ENCODE measurements at places on chromosomes 13 and 19.

- peak; percentile 26 for DNase-seq
Observed at GRCh38 chr19:51020988-51021651, 1.6 kb upstream of the KLK10 start.

DNA sequence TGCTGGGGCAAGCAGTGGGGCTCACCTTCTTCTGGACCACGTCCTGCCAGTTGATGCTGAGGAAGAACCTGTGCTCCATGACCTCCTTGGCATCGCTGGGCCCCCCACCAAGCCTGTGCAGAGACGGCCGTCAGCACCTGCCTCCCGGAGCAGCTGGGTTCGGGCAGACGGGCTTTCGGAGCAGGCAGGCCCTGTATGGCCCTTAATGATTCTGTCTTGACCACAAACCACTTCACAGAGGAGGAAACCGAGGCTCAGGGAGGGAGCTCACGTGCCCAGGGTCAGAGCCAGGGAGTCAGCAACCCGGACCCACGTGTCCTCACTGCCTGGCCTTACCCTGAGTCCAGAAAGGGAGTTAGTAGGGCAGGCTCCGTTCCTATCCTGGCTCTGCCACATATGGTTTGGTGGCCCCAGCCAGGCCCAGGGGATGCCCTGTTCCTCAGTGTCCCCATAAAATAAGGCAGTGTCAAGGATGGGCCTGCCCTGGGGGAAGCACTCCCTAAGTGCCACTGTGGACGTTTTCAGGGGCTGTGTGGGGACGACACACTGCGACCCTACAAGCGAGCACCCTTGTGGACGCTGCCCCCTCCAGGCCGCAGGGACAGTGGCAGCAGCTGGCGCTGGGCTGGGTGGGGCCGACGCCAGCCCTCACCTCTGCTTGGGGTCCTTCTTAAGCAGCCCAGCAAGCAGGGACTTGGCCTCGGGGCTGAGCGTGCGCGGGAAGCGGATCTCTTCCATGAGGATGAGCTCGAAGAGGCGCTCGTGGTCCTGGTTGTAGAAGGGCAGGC lies 8.9 kb upstream of the CCNP start:
- no peak for DNase-seq

GRCh38 chr19:54128796-54129616 lies 8.6 kb upstream of the CNOT3 start:
- no peak for DNase-seq

DNA sequence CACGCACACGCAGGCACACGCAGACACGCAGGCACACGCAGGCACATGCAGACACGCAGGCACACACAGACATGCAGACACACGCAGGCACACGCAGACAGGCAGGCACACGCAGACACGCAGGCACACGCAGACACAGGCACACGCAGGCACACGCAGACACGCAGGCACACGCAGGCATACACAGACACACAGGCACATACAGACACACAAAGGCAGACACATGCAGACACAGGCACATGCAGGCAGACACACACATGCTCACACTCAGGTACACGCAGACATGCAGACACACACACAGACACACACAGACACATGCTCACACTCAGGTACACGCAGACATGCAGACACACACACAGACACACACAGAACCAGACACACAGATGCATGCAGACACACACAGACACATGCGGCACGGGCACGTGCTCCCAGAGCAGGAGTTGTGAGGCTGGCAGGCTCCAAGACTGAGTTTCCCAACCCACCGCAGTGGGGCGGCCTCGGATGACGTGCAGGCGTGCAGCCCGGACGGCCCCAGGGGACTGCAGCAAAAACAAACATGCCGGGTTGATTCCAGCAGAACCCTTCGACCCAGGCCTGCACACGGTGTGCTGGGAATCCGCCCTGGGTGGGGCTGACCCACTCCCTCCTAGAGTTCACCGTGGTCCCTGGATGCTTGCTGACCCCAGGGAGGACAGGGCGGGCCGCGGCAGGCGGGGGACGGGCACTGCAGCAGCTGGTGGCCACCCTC lies 100.0 kb downstream of the GADD45B start:
- DNase-seq = no peak

DNA sequence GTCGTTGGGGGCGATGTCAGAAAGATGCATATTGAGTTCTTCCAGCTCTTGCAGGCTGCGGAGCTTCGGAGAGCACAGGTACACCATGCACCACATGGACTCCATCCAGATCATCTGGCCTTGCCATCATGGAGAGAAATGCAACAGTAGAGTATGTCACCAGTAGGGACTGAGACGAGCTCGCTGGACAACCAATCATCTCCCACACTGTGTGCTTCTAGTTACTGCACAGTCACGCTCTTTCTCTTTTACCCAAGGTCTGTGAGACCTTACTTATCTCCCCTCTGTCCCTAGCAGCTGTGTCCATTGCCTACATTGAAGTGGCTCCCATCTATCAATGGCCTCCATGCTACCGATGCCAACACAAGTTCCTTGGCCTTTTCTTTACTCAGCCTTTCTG lies 90.5 kb downstream of the C13orf42 start:
- DNase-seq = no peak

DNA sequence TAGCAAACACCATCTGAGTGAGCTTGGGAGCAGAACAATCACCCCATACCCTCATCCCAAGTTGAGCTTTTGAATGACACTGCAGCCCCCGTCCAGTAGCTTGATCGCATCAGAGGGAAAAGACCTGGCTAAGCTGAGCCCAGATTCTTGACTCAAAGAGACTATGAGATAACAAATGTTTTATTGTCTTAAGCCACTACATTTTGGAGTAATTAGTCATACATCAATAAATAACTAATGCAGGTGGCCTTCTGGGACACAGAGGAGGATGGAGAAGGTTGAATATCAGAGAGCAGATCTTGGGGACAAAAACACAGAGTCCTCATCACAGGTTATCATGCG lies 24.6 kb upstream of the IGSF23 start:
- DNase-seq = no peak

DNA sequence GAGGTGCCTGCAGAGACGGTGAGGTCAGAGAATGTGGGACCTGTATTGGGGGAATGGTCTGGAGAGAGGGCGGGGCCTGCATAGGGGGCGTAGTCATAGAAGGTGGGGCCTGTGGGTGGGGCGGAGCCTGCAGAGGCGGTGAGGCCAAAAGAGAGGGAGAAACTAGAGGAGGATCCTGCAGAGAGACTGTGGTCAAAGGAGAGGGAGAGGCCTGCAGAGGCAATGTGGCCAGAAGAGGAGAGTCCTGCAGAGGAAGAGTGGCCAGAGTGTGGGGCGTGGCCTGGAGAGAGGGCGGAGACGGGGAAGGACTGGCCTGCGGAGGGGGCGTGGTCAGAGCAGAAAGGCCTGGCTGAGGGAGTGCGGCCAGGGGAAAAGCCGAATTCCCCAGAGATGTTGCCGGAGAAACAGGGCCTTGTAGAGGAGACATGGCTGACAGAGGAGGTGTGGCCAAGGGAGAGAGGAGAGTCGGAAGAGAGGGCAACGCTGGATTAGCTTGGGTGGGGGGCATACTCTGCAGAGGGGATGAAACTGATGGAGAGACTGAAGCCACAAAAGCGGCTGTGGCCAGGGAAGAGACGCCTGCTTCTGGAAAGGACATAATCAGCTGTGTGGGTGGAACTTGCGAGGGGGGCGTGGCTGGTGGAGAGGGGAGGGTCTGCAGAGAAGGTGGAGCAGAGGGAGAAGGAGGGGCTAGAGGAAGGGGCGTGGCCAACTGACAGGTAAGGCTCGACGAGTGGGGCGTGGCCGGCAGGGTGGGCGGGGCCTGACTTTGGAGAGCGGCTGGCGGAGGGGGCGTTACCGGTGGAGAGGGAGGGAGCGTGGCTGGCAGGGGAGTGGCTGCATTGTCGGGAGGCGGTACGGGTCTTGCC lies 2.5 kb downstream of the PRR36 start:
- DNase-seq = peak; percentile 89

DNA sequence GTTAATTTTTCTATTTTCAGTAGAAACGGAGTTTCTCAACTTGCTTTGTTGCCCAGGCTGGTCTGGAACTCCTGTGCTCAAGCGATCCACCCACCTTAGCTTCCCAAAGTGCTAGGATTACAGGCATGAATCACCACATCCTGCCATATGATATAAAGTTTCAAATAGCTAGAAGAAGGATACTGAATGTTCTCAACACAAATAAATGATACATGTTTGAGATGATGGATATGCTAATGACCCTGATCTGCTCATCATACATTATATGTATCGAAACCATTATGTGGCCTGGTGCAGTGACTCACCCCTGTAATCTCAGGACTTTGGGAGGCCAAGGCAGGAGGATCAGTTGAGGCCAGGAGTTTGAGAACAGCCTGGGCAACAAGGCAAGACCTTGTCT lies 11.5 kb downstream of the CIB3 start:
- no peak for DNase-seq

DNA sequence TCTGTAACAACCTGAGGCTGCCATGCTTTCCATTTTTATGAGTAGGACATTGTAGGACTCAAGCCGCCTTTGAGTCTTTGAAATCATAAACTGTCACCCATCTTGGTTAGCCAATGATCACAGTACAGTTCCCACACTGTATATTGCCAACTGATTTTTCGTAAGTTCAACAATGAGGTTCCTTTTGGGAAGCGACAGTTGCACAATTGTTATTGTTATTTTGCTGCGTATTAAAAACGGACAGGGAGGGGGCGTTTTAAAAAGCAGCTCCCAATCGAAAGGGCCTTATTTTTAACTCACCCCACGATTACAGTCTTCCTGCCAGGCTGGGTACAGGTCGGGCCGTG lies 601 bp downstream of the SLC46A3 start:
- DNase-seq = no peak

GRCh38 chr13:74204602-74205312 lies 70.6 kb upstream of the KLF12 start:
- no peak for DNase-seq

GRCh38 chr13:36883824-36884223 lies 36.2 kb downstream of the SMAD9 start:
- DNase-seq = no peak

DNA sequence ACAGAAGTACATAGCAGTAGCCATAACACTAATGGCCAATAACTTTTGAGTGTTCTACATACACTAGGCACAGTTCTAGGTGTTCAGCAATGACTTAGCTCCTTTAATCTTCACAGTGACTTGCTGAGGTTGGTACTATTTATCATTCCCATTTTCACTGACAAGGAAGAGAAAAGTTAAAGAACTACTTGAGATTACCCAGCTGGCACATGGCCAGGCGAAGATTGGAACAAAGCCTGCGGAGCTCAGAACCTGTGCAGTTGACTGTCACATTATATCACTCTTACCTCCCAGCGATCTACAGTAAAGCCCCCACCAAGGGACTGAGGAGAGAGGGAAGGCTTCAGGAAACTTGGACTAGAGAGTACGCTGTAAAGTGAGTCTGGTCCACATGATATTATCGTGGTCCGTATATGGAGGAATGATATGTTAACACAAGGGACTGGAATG lies 42.4 kb upstream of the WDFY2 start:
- DNase-seq = no peak

DNA sequence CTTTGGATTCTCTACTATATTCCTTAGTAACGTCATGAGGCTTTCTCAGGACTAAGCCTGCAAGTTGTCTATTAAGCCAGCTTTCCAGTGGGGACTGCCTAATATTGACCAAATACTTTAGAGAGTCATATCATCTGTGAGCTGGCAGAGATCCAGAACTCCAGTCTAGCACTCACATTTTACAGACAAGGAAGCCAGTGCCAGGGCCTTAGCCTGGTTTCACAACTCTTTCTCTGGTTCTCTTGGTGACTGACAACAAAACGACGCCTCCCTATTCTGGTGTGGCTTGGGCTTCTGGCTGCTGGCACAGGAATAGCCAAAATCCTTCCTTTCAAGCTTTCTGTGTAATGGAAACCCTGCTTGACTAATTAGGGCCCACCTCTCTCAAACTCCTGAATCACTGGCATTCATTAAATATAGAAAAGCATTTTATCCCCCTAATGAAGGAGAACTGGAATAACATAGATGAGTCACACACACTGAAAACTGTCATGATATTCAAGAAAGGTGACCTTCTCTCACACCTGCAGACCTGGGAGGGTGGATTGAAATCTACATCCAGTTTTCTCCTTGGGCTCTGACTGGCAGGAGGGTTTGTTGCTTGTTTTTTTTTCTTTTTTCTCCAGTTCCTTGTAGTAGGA lies 75.2 kb upstream of the UBL3 start:
- DNase-seq = no peak

DNA sequence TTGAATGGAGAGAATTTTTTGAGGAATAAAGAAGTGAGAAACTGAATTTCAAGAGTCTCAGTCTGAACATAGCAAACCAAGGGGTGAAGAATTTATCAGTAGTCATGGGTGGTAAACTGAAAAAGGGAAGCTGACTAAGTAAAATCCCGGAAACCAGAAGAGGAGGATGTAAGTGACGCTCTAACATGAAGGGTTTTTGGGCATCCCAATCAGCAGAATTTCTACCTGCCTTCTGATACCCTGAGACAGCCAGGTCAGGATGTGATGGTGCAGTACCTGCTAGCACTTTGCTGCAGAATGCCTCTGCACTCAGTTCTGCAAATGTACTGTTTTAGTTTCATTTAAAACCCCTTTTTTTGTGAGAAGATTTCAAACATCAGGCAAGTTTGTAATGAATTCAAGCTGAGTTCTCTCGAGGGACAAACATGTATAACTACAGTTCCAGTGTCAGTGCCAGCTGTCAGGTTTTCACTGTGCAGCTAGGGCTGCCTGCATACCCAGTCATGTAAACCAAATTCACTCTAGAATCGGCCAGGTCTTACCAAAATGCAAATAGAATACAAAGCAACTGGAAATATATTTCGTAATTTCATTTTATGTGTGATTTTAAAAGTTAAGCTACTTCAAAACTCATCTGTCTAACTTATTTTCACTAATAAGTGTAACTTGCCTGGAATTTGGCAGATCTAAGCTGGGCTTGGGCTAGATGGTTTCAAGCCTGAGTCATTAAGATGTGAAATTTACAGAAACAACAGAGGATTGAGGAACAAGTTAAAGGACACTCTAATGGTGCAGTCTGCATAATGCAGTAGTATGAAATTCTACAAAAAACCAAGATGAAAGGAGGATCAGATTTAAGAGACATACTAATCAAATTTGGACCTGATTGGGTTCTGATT lies 13.8 kb downstream of the METTL21C start:
- DNase-seq = peak; percentile 8

GRCh38 chr19:8138201-8138600 lies 11.2 kb downstream of the FBN3 start:
- DNase-seq = no peak

All from CD4-positive, alpha-beta T cell treated with Interleukin-12 subunit alpha and Interleukin-12 subunit beta, for 1 hour (primary cell).